ENCODE measurements at places on chromosomes 13 and 19. TPM values are rescaled to one million over a fixed set of nuclear protein-coding genes. Genes with fewer than 3 reads are reported as not detected.

The PGLYRP1 gene
- total RNA-seq, result not detected

The ZNF429 gene
- 5.3 TPM for total RNA-seq

The ARHGEF18 gene
- total RNA-seq, result 12.4 TPM

The CRX gene
- total RNA-seq, result not detected

The UBXN6 gene
- total RNA-seq, result 84.2 TPM

The CDX2 gene
- total RNA-seq, result not detected

The NCR1 gene
- not detected for total RNA-seq

The RFXAP gene
- 0.83 TPM for total RNA-seq

The NOP53 gene
- total RNA-seq, result 59.5 TPM

The ZNF71 gene
- total RNA-seq, result 9.3 TPM

The DIRAS1 gene
- 2.5 TPM for total RNA-seq

The ZNF180 gene
- 26.3 TPM for total RNA-seq

The FGF9 gene
- under 0.01 TPM for total RNA-seq

The NAPSA gene
- total RNA-seq, result not detected

The ALOX5AP gene
- not detected for total RNA-seq

The FBXO27 gene
- under 0.01 TPM for total RNA-seq

The FCER2 gene
- total RNA-seq, result not detected

The CLEC17A gene
- total RNA-seq, result not detected

The BCKDHA gene
- 6.4 TPM for total RNA-seq

The ZNF816 gene
- total RNA-seq, result 10.0 TPM

The NPHS1 gene
- not detected for total RNA-seq

The SLC25A41 gene
- total RNA-seq, result not detected

The IGFL2 gene
- not detected for total RNA-seq

The ZSCAN1 gene
- not detected for total RNA-seq

The DACT3 gene
- total RNA-seq, result 1.6 TPM

The TEX29 gene
- total RNA-seq, result not detected

The LRRC63 gene
- not detected for total RNA-seq

The RNU6-9 gene
- not detected for total RNA-seq

The WASF3 gene
- total RNA-seq, result 4.3 TPM

The PSG2 gene
- 0.28 TPM for total RNA-seq

Measured in IMR-90 (cell line).